ENCODE measurements at places on chromosomes 2 and 18.

DNA sequence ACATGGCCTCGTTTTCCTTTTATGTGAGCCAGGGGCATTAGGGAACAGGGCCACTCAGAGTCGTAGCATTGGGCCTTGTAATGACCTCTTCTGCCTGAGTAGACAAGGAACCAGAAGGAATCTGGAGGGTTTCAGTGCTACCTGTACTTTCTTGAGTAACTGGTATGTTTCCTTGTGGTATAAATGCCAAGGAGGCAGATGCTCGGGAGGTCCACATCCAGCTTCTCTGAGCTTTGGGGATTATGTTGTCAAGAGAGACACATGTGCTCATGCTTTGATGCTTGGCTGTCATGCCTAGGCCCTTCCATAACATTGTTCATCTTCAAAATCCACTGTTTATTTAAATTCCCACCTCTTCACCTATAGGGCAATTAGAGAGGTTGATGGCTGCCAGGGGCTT is 26.3 kb downstream of the FOSL2 start:
- DNase-seq, result no peak

- no peak for DNase-seq
Measured at GRCh38 chr2:216210701-216211540, 101.8 kb downstream of the XRCC5 start.

- no peak for DNase-seq
Measured at GRCh38 chr2:221641181-221641871, 69.2 kb upstream of the EPHA4 start.

- no peak for DNase-seq
Measured at GRCh38 chr2:33730193-33730592, 131.1 kb upstream of the FAM98A start.

- no peak for DNase-seq
Measured at GRCh38 chr2:157971702-157972101, 95.6 kb upstream of the ACVR1 start.

DNA sequence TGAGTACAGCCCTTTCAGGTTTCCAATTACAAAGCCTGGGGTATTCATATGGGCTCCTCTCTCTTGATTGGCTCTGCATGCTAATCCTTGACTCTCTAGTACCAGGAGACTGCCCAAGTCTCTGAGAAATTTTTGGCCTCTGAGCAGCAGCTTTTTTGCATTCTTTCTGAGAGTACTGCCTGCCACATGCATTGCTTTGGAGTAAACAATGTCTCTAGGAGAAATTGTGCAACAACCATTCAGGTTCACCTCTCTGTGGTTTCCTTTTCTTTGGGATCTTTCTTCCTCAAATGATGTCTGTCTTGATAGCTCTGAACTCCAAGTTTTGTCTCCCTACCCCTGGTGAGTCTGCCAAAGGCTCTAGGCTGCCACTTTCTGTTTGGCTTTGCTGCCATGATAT is 115.8 kb upstream of the SETBP1 start:
- no peak for DNase-seq

- DNase-seq, result no peak
Measured at GRCh38 chr2:207256476-207257207, 90.9 kb upstream of the KLF7 start.

DNA sequence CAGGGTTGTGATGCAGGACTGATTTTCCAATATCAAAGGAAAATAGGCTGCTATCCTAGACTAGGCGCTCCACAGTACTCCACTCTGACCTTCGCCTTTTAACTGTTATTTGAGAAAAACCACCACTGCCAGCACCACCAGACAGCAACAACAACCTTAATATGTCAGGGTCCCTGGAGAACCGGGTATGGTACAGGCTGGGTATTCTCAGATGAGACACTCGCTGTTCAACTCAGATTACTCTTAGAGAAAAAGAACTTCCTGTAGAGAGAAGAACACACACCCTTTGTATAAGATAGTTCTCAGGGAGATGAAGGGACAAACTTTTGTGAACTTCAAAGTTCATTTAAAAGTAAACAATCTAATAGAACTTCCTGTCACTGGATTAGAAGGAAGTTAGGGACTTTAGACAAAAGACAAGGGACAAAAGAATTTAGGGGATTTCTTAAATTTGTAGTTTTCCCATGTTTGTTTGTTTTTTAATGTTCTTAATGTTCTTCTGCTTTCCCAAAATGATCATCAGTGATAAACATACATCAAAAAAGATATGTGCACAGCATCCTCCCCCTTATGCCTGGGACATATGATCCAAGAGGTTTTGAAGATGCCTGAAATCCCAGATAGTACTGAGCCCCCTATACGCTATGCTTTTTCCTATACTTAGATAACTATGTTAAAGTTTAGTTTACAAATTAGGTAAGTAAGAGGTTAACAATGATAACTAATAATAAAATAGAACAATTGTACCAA is 41.3 kb upstream of the PPP1R1C start:
- DNase-seq, result no peak

DNA sequence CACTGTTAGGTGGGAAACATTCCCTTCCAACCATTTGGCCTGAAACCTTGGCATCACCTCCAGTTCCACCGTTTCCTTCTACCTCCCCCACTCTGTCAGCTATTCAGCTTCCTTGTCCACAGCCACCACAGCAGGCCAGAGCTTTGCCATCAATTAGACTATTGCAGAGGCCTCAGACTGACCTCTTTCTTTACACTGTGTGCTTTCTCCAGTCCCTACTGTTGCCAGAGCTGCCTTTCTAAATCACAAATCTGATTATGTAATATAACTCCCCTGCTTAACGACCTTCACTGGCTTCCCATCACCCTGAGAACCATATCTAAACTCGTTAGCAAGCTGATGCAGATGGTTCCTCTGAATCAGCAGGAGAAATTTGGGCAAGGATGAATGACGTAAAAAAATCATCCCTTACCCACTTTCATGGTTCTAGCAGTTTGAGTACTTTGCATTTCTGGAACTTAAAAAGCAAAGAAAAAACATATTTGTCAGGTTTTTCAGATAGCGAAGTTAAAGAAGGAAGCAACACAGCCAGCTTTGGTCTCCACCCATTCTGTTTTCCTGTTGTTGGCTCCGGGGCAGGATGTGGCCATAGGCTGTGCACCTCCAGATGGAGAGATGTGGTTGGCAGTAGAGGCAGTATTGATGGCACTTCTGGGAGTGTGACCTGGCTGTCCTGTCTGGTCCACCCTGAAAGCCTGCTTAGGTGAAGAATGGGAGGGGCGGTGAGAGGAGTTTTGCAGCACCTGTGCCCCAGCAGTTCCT is 422.1 kb downstream of the PARD3B start:
- DNase-seq, result no peak

DNA sequence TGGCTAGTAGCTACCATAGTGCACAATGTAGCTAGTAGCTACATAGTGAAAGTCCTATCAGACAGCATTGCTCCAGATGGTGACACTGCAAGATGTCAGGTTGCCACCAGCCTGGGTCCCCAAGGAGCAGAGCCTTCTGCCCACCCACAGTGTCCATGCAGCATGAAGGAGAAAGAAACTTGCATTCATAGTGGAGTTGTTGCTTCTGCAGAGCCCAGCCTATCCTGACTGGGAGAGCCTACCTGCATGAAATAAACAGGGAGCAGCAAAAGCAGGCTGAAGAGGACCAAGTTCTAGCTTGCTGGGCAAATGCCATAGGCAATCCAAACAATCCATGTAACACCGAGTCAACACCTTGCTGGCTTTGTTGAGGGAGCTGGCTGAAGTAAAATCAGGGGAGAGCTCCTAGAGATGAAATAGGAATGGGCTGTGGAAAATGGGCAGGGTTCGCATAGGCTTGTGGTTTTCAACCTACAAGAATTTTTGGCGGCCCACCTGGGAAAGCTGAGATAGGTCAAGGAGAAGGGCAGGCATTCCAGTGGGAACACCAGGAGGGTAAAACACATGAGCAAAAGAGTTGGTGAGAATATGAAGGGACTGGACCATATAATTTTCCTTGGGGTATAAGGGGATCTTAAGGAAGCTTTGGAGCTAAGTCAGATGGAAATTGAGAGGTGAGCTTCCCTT is 195.8 kb downstream of the CYP26B1 start:
- DNase-seq, result no peak

DNA sequence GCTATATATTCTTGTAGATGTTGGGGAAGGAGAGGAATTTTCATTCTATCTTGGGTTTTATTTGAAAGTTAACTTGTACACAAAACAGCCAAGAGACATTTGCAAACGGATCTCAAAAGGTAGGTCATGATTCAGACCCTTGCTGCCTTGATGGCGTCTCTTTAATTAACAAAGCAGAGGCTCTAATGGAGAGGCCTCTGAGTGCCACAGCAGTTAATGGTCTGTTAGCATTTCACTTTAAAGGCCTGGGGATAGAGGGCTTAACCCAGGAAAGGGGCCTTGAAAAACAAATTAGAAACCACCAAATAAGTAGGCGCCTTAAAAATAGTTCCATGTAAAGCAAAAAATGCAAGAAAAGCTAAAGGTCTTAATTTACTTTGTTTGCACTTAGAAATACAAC is 836.9 kb upstream of the CELF4 start:
- no peak for DNase-seq

DNA sequence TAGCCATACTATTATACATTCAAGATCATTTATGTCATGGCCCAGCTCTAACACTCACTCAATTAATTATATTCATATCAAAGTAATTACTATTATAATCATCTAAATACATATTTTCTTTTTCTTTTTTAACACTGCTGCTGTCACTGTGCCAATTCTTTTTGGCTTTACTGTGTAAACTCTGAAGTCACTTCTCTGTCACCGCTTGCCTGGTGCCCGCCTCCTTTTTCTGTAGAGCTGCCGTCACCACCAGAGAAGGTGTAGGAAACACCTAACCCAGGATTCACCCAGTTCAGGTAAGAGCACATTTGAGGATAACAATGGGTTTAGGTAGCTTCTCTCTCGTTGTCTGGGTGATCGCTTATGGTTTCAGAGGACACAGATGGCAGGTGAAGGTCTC is 93.3 kb downstream of the AOX1 start:
- DNase-seq, result no peak

- DNase-seq, result no peak
Measured at GRCh38 chr2:109209412-109209811, 80.4 kb downstream of the SH3RF3 start.

DNA sequence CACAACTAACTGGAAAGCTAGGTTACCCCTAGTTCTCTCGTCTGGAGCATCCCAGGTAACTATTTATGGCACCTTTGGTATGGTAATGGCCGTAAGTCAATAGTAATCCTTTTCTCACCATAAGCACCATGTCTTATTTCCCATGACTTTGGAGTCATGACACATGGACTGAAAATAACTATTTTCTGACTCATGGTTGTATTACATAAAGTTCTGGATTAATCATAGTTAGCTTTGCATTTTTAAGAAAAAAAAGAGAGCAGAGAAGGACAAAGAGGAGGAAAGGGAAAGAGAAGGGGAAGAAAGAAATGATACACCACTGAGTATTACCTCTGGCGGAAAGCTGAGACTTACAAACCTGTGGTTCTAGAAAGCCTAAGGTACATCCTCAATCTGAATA is 99.3 kb downstream of the BIN1 start:
- DNase-seq, result no peak

DNA sequence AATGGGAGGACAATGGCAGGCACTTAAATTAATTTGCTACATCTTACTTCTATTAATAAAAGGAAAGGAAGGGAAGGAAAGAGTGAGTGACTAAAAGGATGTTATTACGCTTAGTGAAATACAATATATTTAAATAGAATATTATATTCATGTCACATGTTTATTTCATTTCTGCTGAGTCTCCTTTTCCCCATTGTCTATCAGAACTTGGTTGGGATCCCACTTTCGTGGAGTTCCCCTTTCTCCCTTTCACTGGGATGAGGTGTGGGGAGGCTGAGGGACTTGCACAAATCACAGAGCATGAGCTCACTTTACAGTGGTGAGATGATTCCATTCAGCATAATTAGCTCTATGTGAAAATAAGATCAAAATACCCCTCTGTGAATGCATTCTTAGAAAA is 730.6 kb downstream of the TSN start:
- no peak for DNase-seq

- DNase-seq, result no peak
Measured at GRCh38 chr2:82089518-82089917, 1785.0 kb upstream of the LRRTM1 start.

- no peak for DNase-seq
Measured at GRCh38 chr2:12106440-12107080, 360.1 kb downstream of the LPIN1 start.

DNA sequence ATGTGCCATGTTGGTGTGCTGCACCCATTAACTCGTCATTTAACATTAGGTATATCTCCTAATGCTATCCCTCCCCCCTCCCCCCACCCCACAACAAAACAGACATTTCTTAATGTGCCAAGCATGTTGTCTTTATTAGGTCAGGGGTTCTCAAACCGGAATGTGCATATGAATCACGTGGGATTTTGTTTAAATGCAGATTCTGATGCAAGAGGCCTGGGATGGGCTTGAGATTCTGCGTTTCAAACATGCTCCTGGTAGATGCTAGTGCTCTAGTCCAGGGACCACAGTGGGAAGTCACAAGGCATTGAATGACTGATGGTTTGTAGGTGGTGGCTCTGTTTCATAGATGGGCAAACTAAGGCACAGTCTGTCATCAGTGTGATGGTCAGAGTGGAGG is 184.7 kb downstream of the SMAD7 start:
- DNase-seq, result no peak

GRCh38 chr18:50879302-50880118 is 592 bp downstream of the ME2 start:
- DNase-seq, result peak; percentile 71

DNA sequence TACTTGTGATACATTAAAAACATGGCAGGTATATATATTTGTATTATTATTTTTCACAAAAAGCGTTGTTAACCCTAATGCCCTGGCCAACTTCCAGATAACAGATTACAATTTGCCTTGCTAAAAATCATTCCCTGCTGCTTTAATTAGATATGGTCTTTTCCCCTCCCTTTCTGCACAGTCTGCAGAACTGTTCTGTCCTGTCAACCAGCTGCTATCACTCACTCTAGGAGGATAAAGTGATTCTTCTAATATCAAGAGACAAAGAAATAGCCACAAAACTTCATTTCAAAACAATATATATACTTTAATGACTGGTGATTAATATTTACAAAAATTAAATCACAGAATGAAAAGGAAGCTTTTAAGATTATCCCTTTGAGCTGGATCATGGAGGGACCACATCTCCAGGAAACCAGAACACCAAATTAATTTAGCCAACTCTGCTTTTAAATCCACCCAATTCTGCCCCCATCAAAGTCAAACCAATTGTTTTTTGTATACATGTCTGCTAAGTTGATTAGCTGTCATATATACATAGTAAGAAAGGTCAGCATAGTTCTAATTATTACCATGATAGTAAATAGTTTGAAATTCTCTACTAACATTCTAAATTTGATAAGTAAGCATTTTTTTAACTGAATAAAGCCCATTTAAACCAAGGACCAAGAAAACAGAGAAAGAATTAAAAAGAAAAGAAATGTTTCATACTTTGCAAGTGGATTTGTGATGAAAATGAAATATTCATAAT is 55.7 kb downstream of the RND3 start:
- no peak for DNase-seq

DNA sequence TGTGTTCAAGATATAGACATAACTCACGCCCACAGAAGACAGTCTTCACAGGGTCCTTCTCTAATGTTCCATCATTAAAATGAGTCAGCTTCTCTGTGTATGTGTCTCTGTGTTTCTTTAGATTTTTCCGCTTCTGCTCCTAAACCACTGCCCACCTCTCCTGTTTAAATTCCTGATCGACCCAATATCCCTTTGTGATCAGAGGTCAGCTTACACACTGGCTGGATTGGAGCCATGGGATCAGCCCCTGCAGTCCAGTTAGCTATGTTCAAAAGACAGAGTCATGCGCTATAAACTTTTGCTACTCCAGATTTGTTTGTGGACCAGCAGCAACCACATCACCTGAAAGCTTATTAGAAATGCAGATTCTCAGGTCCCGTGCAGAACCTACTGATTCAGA is 229.2 kb downstream of the C1D start:
- DNase-seq, result no peak

All from natural killer cell (primary cell).